ENCODE measurements at places on chromosomes 12 and 14.

- DNase-seq = no peak
Measured at GRCh38 chr12:115944392-115944742, 333.1 kb downstream of the MED13L start.

GRCh38 chr12:108788076-108788782, 56.9 kb upstream of the CORO1C start:
- no peak for DNase-seq

DNA sequence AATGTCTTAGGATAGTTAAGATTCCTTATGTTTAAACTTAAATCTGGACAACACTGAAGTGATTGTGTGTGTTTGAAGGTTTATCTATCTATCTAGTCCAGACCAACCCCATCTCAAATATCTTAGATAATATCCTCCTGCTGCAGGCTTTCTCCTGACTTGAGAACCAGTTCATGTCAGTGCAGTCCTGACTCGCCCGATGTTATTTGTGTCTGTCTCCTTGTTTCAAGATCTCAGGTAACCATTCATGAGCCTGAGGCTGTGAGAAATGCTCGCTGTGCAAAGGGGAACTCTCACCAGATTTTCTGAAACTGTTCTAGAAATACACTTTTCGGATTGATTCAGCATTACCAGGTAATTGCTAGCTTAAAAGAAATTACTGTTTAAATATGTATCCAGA, 356.2 kb downstream of the SNAPC1 start:
- DNase-seq = no peak

GRCh38 chr12:27213830-27214787, 30.0 kb upstream of the STK38L start:
- no peak for DNase-seq

- DNase-seq = peak; percentile 97
Measured at GRCh38 chr12:53675701-53676607, at the start of gene ATP5MC2. Gene ATP5MC2 (minus strand): TSS chr12:53676083. CDS start chr12:53672614, 3,469 bp downstream.

DNA sequence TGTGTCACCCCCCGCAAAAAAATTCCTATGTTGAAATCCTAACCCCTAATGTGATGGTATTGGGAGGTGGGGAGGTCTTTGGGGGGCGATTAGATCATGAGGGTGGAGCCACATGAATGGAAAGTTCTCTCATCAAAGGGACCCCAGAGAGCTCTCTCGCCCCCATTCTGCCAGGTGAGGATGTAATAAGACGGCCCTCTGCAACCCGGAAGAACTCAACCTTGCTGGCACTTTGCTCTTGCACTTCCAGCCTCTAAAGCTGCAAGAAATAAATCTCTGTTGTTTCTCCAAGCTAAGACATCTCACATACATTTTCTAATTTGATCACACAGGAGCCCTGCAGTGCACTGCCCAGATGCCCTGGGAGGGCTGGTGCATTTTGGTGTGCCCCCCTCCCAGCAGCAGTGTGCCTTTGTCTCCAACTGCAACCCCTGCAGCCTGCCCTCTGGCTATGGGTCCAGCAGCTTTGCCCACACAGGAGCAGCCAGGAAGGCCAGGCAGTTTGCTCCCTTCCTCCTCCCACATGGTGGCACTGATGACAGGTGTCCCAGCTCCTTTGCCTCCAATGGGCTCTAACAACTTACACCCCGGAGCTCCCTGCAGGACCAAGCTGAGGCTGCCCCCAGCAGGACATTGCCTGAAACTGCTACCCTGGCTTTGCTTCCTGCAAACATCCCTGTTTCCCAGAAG, 59.3 kb downstream of the C14orf132 start:
- DNase-seq = peak; percentile 85

DNA sequence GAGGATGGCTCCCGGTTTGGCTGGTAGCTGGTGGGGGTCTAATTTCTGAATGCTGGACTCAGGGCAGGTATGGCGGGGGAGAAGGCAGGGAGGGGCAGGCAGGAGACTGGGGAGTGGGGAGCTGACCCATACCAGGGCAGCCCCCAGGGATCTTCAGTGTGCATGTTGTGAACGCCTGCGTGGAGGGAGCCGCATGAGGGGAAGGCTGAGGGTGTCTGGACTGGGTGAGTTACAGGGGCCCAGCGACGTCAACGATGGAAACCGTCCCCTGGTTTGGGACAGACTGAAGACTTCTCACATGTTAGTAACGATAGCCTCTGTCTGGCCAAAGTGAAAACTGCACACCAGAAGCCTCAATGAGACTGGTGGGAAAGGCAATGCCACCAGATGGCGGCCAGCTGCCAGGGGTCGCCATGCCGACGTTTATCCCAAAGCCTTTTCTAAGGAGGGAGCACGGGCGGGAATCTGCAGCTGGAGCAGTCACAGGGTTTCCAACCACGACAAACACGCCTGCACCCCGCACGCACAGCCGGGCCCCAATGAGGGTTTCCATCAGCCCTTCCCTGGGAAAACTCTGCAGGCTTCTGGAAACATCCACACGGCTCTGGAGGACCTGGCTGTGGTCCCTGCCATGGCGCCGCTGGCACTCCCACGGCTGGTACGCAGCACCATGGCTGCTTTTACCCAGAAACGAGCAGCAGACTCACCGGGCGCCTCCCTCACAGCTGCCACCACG, 14.0 kb downstream of the PGAM5 start:
- DNase-seq = no peak

DNA sequence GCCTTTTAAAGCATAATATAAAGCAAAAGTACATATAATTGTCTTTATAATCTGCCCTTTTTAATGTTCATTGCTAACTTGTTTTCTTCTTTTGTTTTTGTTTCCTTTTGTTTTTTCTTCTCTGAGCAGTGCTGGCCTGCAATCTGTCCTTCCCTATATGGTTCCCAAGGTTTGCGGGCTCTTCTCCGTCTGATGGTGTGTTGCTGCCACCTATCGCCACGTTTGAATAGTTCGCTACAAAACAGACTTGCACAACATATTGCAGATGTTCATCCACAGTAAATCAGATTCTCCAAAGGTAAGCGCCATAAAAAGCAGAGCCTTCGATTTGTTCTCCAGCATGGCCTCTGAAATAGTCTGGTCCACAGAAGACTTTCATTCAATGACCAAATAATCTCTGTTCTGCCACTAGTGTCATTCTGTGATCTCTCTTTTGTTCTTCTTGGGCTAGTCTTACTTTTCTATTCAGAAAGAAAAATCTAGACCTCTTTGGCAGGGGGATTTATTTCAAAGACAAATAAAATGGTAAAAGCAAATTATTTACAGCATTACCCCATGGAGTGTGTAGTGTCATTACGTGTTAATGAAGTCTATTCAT, 33.5 kb downstream of the C12orf50 start:
- peak; percentile 67 for DNase-seq

DNA sequence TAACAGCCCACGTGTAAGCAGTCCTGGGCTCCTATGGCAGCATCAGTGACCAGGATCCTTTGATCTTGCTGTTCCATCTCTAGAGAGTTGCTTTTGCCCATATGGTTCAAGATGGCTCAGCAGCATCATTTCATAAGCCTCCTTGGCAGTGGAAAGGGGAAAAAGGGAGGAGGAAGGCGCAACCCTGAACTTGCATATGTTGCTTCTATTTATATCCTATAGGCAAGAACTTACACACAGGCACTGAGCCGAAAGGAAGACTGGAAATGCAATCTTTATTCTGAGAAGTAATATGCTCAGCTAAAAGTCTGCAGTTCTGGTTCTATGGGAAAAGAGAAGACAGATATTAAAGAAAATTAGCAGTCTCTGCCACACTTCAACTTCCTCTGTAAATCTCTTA, 167.7 kb upstream of the PLXNC1 start:
- no peak for DNase-seq

GRCh38 chr14:99554757-99555531, 49.1 kb downstream of the CCDC85C start:
- DNase-seq = no peak

DNA sequence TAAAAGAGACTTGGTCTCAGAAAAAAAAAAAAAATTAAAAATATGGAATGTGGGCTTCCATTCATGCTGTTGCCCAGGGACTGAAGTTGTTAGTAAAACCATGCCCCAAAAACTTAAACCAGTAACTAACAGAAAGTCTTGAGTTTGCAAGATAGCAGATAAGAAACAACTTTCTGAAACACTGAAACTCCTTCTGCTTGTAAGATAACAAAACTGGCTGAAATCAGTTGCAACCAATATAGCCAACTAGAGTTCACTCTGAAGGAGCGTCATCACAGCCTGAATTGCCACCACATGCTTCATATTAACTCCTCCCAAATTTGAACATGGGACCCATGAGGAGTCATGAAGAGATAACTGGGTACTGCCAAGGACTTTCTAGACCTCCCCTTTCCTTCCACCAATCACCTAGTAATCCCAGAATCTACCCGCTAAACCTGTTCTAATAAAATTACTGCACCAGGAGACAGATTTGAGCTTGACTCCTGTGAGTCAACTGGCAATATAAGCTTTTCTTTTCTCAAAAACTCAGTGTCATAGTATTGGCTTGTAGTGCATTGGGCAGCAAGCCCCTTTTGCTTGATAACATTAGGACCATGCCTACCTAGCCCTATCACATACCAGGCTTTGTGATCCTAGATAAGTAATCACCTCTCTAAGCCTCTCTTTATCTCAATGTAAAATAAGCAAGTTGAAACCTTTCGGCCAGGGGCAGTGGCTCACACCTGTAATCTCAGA, 53.6 kb downstream of the R3HDM2 start:
- no peak for DNase-seq

DNA sequence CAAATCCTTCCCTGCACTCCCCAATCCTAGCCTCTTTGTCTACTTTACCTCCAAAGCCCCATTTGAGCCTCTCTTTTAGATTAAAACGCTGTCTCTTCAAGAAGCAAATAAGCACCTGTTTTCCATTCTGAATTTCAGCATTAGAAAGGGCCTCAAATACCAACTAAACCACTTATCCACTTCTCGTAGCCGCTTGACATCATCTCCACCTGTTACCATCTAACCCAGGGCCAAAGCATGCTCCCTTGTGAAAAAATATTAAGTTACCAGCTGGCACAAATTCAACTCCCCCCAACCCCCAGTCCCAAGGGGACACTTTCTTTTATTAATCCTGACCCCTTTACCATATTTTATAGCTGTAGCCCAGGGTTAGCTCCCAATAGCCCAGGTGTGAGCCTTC, 43.1 kb downstream of the GPHB5 start:
- DNase-seq = no peak

GRCh38 chr12:69196302-69197288, 42.8 kb upstream of the CPSF6 start:
- DNase-seq = no peak

GRCh38 chr12:3770891-3771290, 18.0 kb upstream of the CRACR2A start:
- DNase-seq = no peak

DNA sequence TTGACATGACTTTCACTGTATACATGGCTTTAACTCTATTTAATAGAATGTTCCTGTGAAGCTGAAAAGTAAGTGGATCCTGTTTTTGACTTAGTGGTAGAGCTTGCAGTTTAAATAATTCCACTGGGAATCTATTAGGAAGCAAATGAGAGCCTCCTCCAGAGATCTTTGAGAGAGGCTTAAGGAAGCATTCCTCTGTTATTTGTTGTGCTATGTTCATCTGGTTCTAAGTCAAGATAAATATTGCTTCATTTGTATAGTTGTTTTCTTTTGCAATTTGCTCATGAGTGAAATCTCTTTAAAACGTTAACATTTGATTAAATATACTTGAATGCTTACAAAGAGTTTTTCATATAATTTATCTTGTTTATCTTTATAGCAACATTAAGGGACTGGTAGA, 70.4 kb downstream of the TMTC2 start:
- no peak for DNase-seq

- no peak for DNase-seq
Measured at GRCh38 chr12:90871726-90872096, 83.3 kb downstream of the CCER1 start.

DNA sequence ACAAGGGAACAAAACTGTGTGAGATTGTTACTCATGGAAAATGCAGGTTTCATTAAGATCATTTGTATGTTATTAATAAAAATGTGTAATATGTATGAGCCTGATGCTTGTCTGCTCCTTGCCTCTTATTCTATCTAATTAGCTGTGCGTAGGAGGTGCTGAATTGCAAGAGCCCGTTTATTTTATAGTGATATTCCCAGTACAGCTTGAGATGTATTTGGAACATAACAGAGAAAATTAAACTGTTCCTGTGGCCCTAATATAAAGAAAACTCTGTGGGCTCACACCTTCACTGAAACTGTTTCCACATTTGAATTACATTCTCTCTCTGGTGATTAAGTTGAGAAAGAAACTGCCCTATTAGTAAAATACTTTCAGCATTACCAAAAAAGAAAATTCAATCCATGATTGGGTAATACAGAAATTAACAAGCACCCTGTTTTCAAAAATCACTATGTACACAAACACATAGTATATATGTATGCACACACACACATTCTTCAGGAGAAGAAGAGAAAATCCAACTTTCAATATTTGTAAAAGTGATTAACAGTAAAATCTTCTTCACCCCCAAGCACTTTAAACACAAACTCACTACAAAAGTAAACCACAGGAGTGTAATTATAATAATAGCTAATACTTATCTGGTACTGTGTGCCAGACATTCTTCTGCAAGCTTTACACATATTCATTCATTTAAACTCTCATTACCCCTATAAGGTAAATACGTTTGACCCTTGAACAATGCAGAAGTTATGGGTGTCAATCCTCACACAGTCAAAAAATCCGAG, 233.2 kb downstream of the PHLDA1 start:
- DNase-seq = no peak

DNA sequence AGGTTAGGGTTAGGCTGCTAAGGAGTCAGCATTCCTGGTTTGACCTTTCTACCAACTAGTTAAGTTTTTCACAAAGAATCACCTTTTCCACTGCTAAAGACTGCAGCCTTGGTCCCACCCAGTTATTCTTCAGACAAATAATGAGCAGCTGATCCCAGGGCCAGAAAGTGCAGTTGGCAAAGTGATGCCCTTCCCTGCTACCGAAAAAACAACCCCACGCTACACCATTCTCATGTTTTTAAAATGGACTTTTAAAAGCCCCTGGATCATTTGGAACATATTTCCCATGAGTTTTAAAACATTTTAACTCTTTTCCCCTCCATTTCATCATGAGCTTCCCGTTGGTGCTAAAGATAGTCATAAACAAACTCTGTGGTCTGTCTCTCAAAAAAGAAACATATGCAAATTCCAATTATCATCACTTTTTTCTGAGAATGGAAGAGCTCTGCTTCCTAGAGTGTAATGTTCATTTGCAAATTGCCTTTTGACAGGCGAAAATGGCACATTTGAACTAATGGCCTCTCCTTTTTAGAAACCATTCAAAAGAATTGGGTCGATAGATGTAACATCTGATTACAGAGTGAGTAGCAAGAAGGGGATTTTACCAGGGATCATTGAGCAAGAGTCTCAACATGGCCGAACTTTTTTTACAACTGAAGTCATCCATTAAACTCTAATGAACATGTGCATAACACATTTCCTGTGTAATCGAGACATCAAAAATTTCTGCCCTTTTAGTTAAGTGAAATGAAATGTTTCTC, 129.3 kb upstream of the RAP1B start:
- no peak for DNase-seq

DNA sequence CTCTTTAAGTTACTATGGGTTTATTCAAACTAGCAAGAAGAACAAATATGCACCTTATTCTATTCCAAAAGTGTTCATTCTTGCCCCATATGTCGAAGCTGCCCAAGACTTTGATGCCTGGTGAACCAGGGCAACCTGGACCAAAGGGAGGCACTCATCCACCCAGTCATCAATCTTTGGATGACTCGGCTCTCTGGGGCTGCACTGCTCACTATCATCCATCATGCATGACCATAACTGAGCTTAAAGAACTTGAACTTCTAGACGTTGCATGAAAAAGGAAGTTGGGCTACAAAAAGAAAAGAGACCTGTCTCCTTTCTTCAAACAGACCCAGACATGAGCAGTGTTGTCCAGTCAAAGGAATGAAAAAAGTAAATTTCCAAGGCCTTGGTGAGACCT, 1.2 kb downstream of the KRT4 start:
- no peak for DNase-seq
